Erythroblast (primary cell): ENCODE measurements at places on chromosomes 5 and 9.

DNA sequence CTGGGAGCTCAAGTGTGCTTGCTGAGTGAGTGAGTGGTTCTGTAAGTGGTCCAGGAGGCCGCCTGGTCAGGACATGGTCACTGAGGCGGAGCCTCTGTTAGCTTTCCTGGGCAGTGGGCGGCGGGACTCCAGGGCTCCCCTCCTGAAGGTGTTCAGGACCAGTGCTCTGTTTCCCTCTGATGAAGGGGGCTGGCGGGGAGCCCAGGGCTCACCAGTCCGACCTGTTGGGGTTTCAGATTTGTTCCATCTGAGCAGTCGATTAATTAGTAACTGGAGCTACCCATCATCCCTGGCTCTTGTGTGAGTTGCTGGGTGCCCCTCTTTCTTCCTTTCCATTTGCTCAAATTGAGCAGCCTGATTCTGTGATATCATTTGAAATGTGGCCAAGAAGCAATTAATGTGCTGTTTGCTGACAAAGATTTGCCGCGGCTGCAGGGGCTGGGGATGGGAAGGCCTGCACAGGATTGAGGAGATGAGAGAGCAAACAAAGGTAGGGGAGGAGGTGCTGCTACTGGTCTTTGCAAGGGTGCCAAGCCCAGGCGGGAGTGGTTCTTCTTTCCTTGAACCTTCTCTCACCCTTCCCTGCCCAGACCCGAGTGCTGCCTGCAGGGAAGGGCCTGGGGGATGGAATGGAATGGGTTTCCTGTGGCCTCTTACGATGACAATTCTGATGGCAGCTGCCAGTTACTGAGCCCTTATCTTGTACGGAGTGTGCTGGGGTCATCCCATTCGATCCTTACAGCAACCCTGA, 92.8 kb upstream of the PITX1 start:
- DNase-seq = no peak

- no peak for DNase-seq
These were observed 46.9 kb downstream of the HACD4 start for GRCh38 chr9:20984506-20984905.

DNA sequence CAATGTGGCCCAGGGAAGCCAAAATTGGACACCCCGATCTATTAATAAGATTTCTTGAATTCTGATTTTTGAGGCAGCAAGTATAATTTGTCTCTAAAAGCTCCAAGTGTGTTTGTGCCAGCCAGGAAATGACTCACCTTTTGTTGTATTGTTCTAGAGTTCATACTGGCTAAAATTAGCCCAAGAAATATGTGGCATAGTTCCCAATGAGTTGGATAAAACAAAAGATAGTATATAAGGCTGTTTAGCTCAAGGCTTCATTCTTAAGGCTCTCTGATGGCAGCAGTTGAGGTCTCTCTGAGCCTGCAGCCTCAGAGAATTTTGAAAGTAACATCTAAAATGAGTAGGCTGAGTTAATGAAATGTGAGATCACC, 21.6 kb downstream of the HMGXB3 start:
- DNase-seq = no peak

- DNase-seq = no peak
These were observed 63.3 kb upstream of the ZFR start for GRCh38 chr5:32507738-32508434.

GRCh38 chr5:56837381-56837780, 22.0 kb downstream of the MAP3K1 start:
- DNase-seq = no peak

DNA sequence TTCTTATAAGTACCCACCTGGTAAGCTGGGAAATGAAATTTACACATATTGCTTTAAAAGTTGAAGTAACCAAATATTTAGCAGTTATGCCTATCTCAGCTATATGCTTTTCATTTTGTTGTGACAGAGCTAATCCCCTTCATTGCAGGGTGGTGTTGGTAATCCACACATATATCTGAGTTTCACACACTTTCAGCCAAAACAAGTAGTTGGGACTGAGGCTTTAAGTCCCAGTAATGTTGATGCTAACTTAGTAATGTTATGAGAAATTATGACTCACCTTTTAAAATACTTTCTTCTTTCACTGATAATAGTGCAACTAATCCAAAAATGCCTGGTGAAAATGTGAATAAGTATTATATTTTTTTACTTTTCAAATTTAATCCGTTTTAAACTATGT, 19.2 kb upstream of the RICTOR start:
- no peak for DNase-seq

GRCh38 chr9:130461218-130461630, 16.5 kb downstream of the ASS1 start:
- peak; percentile 80 for DNase-seq

- peak; percentile 35 for DNase-seq
These were observed 185.7 kb upstream of the IL12B start for GRCh38 chr5:159515909-159516415.

DNA sequence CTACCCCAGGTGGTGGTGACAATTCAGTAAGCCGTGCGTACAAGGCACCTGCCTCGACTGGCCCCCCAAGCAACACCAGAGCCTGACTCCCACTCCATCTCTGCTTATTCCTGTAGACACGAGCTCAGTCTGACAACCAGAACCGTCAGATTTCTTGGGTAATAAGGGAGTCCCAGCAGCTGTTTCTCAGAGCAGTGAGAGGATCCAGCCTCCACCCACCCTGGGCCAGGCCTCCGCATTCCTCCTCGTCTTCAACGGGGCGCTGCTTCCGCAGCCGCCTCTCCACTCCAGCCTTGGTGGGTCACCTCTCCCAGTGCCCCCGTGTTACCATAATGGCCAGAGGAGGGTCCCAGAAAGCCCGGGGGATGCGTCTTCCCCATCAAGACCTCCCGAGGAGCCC, 27.7 kb upstream of the GFPT2 start:
- DNase-seq = no peak

GRCh38 chr9:121929893-121930875, 162.9 kb downstream of the TTLL11 start:
- DNase-seq = peak; percentile 8

GRCh38 chr9:35862328-35862727, 7.9 kb downstream of the OR13J1 start:
- no peak for DNase-seq

DNA sequence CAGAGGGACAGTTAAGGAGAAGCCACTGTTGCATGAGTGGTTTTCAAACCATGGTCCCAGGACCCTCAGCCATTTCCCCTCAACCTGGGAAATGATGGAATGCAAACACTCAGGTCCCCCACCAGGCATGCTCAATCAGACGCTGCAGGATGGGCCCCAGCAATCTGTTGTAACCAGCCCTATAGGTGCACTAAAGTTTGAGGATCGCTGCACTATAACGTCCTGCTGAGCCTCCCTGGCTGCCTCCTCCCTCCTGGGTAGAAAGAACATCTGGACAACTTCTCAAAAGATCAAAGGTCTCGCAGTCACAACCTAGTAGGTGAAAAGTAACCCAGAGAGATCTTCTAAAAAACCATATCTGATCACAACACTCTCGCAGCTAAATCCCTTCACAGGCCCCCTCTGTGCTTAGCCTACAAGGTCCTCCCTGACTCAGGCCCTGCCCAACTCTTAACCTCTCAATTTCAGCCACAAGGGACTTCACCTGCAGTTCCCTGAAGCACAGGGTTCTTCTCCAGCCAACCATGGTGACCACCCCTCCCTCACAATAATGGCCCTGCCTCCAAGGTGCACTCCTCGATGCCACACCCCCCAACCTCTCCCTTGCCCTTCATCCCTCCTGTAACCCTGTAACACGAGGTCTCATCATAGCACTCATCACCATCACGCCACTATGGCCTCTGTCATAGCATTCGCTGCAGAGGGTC, 3.5 kb downstream of the SHB start:
- no peak for DNase-seq
